Stimulated activated CD4-positive, alpha-beta T cell treated with anti-CD3 and anti-CD28 coated beads, Interleukin-1b, Interleukin-23, amount 100 ng/mL, for 1 hour (primary cell): ENCODE measurements at places on chromosomes 6 and 20.

DNA sequence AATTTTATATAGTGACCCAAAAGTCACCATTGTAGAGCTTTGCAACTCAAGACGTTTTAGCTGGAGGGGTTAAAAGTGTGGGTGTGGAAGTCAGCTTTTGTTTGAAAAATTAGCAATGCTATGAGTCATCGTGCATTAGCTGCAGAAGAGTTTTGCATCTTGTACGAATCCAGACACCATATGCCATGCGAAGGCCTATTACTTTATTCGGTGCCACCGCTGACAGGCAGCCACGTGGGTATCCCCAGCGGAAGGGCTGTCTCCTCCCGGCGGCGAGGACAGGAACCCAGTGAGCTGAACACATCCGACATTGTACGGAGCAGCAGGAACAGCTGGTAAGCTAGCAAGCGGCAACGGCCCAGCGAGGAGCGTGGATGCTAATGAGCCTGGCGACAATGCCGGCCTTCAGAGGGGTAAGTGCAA, 84.4 kb downstream of the INSM1 start:
- no peak for DNase-seq

DNA sequence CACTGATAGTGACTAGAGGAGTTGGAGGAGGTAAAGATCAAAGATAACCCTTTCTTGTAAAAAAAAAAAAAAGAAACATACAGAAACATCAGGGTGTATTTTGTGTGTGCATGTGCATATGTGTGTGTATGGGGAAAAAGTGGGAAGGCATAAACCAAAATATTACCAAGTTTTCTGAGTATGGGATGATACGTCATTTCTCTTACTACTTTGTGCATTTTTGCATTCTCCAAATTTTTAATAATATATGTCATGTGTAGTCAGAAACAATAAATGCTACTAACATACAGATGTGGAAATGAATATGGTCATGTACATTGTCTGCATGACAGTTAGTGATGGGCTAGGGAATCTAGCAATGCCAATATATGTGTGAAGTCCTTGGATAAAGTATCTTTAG, 161.1 kb downstream of the SASH1 start:
- DNase-seq: no peak

DNA sequence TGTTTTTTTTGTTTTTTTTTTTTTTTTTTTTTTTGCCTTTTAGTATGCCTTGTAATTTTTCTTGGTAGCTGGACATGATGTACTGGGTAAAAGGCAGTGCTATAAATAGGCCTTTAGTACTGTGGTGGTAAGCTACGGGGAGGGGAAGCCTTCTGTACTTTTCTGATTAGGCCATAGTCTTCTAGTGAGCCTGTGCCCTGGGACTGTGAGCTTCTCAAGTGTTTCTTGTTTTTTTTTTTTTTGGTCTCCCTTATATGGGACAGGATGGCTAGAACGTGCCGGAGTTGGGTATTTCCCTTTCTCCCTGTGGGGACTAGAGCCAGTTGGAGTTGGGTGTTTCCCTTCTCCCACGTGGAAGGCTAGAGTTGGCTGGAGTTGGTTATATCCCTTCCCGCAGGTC, 59.4 kb upstream of the PRELID3B start:
- DNase-seq: no peak

- DNase-seq: no peak
Measured at GRCh38 chr6:116004841-116005815, 55.6 kb downstream of the FRK start.

- no peak for DNase-seq
Measured at GRCh38 chr20:57411406-57412283, 20.4 kb downstream of the RBM38 start.

GRCh38 chr20:54065601-54066038, 4.8 kb downstream of the BCAS1 start:
- no peak for DNase-seq

DNA sequence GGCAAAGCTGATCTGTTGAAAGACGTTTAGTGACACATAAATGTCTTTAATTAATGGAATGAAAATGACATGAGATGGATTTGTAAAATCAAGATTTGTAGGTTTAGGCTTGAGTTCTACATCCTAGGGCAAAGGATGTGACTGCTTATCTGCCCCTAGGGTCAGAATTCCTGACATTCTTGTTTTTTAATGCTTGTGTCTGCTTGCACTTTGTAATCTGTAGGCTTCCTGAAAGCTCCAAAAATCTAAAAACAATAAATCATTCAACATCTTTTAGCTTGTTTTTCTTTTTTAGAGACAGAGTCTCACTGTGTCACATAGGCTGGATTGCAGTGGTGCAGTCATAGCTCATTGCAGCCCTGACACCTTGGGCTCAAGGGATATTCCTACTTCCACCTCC, 107.9 kb upstream of the MLIP start:
- DNase-seq: no peak

- DNase-seq: no peak
Measured at GRCh38 chr20:48684501-48685041, 143.2 kb downstream of the PREX1 start.

DNA sequence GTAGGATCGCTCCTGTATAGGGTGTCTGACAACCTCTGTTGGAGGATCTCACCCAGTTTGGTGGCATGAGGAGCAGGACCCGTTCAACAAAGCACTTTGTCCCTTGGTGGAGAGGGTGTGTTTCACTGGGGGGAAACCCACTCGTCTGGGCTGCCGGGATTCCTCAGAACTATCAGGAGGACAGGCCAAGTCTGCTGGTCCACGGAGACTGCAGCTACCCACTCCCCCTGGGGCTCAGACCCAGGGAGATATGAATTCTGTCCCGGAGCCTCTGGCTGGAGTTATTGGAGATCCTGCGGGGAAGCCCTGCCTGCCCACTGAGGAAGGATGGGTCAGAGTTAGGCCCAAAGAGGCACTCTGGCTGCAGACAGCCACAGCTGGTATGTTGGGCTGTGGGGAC, 233.1 kb downstream of the PKHD1 start:
- DNase-seq: no peak

DNA sequence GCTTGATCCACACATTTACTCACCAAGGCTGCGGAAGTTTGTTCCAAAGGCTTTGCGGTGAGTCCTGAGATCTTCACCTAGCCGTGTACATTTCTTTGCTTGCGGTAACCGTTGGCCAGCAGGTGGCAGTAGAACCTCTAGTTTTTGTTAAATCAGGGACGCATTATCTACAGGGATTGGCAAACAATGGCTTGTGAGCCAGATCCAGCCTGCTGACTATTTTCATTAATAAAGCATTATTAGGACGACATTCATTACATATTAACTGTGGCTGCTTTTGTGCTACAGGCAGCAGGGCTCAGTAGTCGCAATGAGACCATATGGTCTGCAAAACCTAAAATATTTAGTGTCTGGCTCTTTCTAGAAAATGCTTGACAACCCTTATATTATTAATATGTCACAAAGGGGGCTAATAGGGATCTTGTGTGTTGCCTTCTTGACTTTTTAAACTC, 174.1 kb downstream of the DOK5 start:
- DNase-seq: peak; percentile 43

DNA sequence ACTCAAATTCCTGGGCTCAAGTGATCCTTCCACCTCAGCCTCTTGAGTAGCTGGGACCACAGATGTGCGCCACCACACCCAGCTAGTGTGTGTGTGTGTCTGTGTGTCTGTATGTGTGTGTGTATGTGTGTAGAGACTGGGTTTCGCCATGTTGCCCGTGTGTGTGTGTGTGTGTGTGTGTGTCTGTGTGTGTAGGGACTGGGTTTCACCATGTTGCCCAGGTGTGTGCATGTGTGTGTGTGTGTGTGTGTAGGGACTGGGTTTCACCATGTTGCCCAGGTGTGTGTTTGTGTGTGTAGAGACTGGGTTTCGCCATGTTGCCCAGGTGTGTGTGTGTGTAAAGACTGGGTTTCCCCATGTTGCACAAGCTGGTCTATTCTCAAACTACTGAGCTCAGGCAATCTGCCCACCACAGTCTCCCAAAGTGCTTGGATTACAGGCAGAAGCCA, 28.3 kb downstream of the CDK5RAP1 start:
- DNase-seq: no peak

GRCh38 chr6:3422435-3423070, 34.3 kb downstream of the SLC22A23 start:
- DNase-seq: no peak

- DNase-seq: no peak
Measured at GRCh38 chr20:48526936-48527335, 300.9 kb downstream of the PREX1 start.

DNA sequence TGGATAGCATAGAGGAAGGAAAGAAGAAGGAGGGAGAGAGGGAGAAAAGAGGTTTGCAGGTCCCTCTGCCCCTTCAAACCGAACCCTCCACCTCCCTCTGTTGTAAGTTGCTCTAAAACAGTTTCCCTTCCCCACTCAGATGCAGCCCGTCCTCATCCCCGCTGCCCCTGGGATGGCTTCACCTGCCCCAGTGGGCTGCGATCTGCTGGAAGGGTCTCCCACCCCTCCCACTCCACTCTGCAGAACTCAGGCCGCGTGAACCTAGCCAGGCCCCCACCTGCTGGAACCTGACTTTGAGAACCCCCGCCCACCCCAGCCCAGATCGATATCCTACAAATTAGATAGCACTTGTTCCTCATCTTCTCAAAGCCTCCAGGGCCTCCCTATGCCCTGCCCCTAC, 190.8 kb downstream of the DLL1 start:
- DNase-seq: no peak

- DNase-seq: no peak
Measured at GRCh38 chr6:54236984-54237383, 71.3 kb upstream of the TINAG start.

DNA sequence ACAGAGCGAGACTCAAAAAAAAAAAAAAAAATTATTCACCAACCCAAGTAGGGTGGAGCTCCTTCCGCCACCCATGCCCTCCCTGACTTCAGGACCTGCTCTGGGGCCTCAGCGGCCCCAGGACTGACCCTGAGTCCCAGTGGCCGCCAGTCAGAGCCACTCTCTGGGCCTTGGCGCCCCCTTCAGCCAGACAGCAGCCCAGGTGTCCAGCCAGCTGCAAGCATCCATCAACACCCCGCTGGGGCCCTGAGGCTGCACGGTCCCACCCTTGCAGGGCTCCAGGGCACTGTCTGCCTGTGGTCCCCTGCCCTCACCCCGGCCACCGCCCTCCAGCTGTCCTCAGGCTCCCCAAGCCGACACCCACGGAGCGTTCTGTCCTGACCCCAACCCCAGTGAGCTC, 11.4 kb upstream of the KCNQ2 start:
- no peak for DNase-seq

DNA sequence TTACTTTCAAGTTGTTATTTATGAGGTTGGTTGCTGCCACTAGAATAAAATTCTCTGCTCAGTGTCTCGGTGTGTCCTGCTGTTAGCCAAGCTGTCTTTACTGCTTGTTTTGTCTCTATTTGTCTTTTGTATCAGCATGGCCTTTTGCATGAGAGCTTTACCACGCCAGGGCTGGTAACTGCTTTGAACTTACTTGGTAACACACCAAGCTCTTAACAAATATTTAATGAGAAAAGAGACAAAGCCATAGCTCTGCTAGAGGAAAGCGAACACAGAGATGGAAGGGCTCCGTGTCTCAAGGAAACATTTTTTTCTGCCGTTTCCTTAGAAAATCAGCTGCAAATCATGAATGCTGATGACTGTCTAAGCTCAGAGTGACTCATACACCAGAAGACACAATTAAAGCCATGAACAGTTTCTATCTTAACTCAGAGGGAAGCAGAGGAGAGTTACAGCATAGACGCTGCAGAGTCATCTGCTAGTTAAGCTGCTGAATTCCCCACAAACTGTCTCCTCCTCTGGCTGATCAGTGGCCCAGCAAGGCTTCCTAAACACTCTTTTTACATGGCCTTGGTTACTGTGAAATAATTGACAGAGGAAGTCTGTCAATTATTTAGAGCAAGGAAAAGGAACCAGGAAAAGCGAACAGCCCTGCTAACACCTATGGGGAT, 44.8 kb downstream of the AGPAT4 start:
- DNase-seq: no peak

- no peak for DNase-seq
Measured at GRCh38 chr6:38176797-38177751, 357.5 kb downstream of the ZFAND3 start.

- no peak for DNase-seq
Measured at GRCh38 chr6:167501831-167502385, 177.0 kb downstream of the TTLL2 start.

DNA sequence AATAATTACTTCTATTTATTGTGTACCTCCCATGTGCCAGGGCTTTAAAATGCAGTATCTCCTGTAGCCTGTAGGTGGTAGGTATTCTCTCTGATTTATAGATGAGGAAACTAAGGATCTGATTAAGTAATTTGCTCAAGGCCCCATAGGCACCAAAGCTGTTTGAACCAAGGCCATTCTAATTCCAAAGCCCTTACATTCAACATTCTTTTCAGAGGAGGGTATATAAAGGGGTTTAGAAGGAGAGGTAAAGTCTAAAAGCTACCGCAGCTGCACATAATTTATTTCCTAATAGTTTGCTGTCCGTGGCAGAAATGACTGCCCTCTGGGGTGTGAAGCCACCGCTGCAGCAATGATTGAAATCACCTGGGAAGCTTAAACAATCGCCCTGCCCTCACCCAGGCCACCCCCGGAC, 95.0 kb upstream of the FAM8A1 start:
- no peak for DNase-seq

DNA sequence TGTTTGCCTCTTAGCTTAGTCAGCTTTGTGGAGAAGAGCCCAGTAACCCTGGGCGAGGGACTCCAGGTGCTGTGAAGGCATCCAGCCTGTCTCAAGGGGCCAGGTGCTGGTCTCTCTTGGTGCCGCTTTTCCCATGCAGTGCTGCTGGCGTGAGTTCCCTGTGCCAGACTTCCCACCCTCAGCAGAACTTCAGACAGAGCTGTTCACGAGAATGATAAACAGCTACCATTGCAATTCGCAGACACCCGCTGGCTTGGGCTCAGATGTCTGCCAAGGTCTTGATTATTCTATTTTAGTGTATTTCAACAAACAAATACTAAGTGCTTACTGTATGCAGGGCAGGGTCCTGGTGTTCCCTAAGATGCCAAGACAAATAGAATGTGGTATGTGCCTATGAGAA, 57.7 kb downstream of the RNF217 start:
- DNase-seq: no peak

DNA sequence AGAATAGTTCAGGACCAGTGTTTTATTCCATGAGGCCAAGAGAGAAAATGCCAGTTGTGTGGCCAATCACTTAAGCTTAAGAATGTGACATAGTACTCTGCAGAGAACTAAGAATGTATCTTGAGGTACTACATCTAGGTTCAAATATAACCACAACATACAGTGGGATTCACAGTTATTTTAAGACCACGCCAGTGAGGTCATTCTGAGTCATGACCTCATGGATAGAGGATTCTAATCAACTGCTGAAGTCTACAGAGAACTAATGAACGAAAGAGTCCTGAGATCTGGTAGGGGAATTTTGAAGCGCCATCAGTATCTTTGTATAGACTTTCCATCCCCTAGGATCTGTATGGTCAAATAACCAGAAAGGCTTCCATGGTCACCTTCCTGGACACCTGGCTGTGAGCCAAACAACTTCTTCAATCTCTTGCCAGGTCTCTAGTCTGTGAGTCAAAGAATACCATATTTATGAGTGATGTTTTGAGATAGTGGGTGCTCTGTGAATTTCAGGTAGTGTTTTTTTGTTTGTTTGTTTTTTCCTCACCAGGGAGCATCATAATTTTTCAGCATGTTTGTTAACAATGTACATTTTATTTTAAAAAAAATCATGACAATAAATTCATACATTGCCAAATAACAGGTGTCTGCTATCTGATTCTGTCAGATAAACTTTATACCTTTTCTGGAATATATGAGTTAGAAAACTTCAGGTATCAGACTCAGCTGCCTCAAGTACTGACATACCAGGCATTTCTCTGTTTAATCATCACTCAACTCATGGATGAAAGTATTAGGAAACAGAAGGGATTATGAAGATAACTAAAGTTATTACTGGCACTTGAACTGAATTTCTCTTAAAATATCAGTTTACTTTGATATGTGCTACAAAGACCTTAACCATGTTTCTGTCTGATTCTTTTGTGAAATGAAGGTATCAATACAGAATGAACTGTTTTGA, 217.9 kb downstream of the PLCB4 start:
- DNase-seq: no peak
